ENCODE measurements at places on chromosomes 6 and 20.

- no peak for DNase-seq
Measured at GRCh38 chr20:63475209-63475608, 2.8 kb upstream of the KCNQ2 start.

- DNase-seq, result no peak
Measured at GRCh38 chr6:69422475-69422874, 374.3 kb downstream of the LMBRD1 start.

- no peak for DNase-seq
Measured at GRCh38 chr20:38063911-38064530, 30.5 kb downstream of the RPRD1B start.

DNA sequence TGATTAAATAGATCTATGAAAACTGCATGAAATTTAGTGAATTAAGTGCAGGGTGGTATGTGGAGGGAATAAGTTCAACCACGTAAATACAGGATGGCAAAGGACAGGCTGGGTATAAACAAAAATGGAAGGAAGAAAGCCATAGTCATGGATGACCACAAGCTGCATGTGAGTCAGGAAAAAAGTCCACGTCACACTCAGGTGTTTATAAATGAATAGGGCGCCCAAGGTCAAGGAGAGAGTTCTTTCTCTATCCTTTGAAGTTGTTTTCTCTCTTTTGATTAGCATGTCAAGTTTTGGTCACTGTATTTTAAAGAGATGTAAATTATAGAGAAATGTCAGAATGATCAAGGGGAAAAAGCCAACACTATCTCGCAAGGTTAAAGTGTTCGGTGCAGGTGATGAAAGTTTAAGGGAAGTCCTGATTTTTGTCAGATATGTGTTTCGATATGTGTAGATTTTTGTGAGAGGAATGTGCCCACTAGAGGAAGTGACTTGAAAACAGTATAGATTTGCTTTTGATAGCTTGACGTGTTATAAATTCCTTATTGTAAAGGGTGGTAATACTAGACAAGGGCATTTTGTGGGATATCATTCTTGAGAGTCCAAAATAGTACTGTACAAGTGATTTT is 58.7 kb downstream of the MAP3K4 start:
- DNase-seq, result no peak

- no peak for DNase-seq
Measured at GRCh38 chr20:46458866-46459750, 52.7 kb upstream of the ELMO2 start.

- DNase-seq, result no peak
Measured at GRCh38 chr6:46190889-46191288, 20.1 kb upstream of the ENPP5 start.

DNA sequence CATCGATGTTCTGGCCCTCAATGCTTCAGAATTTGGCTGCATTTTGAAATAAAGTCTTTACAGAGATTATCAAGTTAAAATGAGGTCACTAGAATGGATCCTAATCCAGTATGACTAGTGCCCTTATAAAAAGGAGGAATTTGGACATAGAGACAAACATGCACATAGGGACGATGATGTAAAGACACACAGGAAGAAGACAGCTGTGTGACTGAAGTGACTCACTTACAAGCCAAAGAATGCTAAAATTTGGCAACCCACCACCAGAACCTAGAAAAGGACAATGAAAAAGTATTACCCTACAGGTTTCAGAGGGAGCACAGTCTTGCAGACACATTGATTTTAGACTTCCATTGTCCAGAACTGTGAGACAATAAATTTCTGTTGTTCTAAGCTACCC is 322.8 kb upstream of the GJE1 start:
- no peak for DNase-seq

GRCh38 chr20:2279253-2279779 is 16.5 kb upstream of the TGM3 start:
- no peak for DNase-seq

- no peak for DNase-seq
Measured at GRCh38 chr6:116382587-116382986, 11.8 kb downstream of the DSE start.

- DNase-seq, result no peak
Measured at GRCh38 chr20:23232219-23232581, 118.4 kb upstream of the NXT1 start.

GRCh38 chr6:45609141-45609638 is 231.5 kb upstream of the SUPT3H start:
- no peak for DNase-seq

GRCh38 chr6:7921632-7922092 is 11.1 kb upstream of the TXNDC5 start:
- DNase-seq, result no peak

- DNase-seq, result no peak
Measured at GRCh38 chr6:79943133-79943532, 4.2 kb downstream of the ELOVL4 start.

DNA sequence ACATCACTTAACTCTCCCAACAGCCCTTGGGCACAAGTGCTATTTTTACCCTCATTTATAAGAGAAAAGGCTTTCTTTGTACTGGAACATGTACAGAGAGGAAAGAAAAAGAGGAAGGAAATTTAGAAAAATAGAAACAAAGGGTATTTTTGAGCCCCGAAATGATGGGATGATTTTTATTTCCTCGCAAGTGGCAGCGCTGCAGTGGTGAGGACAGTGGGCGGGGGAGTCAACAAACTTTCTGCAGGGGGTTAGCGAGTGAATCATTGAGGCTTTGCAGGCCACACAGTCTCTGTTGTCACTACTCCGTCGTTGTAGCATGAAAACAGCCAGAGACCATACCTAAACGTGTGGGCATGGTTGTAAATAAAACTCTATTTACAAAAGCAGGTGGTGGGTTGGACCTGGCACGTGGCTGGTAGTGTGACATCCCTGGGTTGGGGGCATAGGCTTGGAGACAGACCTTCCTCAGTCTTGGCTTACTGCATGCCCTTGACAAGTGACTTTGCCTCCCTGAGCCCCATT is 25.5 kb upstream of the OCSTAMP start:
- DNase-seq, result no peak

GRCh38 chr6:126444659-126445273 is 104.9 kb downstream of the CENPW start:
- DNase-seq, result no peak

DNA sequence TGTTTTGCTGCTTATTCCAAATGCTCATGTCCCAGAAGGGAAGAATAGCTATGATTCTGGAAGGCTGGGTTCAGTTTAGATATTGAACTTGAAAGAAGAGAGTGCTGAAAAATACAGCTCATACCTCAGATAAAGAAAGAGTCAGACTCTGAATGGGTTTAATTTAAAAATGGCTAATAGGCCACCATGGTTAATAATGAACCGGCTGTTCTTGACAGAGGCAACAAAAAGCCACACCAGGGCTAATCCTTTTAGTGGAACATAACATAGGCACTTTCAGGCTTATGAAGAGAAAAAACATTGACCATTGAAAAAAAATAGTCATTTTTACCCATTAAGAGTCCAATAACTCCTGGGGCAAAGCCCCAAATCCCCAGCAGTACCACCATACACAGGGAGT is 59.4 kb downstream of the TNFRSF21 start:
- DNase-seq, result no peak

DNA sequence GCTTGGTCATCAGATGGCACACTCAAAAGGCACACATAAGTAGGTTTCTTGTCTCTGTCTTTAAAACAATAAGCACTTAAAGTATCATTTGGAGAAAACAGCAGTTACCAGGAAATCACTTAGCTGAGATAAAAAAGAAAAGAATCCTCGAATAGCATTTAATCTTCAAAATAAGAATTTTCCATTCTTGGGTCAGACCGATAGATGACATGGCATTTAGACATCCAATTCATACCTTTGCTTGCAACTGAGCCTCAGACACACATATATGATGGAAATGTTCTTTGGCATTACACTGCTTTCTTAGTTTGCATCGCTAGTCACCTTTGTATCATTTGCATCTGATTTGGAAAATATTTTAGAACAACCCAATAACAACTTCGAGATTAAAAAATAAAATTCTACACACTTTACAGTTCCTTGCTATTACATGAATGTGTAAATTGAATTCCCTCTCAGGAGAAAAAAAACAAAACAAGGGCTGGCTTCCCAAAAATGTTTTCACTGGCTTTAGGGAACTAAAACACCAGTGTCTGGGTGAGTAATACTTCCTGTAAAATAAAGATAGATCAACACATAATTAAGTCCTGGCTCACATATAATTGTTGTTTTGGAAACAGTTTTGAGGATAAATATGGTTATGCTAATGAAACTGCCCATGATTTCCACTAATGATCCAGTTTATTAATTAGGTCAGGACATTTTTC is 1.3 kb upstream of the RNF217 start:
- DNase-seq, result no peak

GRCh38 chr20:23060629-23061028 is 11.2 kb upstream of the THBD start:
- no peak for DNase-seq

GRCh38 chr20:61644378-61645076 is 392.5 kb downstream of the CDH4 start:
- DNase-seq, result no peak

DNA sequence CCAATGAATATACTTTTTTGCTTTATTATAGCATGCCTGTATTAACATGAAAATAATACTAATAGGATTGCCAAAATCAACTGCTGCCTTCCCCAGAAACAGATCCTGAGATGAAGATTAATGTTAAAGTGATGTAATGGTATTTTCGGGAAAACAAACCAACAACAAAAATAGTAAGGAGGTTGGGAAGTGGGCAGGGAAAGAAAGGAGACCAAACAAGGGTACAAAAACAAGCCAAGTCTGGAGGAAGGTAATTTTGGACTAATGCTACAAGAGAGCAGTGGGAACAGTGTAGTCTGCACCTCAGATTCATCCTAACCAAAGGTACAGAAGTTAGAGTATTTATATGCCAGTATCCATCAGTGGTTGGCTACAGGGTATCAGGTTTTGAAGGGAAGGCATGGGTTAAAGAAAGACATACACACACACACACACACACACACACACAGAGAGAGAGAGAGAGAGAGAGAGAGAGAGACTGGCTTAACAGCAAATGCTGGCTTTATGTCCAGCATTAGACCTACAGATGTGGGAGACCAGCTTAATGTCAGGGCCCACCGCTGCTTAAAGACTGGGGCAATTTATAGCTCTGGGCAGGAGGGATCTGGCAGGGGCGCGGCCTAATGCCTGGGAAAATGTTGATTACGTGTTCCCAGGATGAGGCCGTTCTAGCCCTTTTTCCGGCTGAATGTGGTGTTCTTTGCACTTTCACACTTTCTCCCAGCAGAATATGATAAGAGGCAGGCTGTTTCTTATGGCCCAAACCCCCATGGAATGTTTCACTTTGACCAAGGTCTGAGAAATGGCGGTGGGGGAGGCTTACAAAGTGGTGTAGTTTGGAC is 3.8 kb upstream of the SLC17A1 start:
- no peak for DNase-seq

DNA sequence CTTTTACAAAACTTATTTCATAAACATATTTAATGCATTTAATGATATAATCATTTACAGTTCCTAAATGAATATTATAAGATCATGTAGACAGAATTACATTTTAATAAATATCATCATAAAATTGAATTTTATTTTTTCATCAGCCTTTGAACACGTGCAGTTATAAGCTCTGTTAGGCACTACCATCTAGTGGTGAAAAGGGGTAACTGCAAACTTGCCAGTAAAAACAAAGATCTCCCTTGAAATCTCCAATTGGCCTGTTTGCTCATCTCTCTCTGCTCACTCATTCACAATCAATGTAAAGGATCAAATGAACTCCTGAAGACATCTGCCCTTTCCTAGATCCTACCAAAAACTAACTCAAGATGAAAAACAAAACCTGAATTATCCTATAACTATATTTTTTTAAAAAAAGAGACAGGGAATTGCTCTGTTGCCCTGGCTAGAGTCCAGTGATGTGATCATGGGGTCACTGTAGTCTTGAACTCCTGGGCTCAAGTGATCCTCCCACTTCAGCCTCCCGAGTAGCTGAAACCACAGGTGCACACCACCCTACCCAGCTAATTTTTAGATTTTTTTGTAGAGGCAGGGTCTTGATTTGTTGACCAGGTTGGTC is 31.7 kb downstream of the SAMHD1 start:
- DNase-seq, result no peak

- no peak for DNase-seq
Measured at GRCh38 chr20:47764154-47764733, 21.0 kb downstream of the SULF2 start.

DNA sequence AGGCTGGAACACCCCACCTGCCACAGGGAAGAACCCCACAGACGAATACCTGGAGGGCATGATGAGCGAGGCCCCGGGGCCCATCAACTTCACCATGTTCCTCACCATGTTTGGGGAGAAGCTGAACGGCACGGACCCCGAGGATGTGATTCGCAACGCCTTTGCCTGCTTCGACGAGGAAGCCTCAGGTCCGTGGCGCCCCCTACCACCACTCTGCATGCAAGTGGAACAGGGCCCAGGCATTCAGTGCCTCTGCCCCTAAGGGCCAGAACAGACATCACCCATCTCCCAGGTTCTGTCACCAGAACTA is 6.6 kb downstream of the MYL9 start:
- no peak for DNase-seq

GRCh38 chr20:54920491-54920890 is 445.1 kb downstream of the DOK5 start:
- no peak for DNase-seq

- DNase-seq, result no peak
Measured at GRCh38 chr20:7123457-7123856, 356.0 kb downstream of the BMP2 start.

GRCh38 chr6:1418471-1419191 is 29.3 kb downstream of the FOXF2 start:
- DNase-seq, result no peak

DNA sequence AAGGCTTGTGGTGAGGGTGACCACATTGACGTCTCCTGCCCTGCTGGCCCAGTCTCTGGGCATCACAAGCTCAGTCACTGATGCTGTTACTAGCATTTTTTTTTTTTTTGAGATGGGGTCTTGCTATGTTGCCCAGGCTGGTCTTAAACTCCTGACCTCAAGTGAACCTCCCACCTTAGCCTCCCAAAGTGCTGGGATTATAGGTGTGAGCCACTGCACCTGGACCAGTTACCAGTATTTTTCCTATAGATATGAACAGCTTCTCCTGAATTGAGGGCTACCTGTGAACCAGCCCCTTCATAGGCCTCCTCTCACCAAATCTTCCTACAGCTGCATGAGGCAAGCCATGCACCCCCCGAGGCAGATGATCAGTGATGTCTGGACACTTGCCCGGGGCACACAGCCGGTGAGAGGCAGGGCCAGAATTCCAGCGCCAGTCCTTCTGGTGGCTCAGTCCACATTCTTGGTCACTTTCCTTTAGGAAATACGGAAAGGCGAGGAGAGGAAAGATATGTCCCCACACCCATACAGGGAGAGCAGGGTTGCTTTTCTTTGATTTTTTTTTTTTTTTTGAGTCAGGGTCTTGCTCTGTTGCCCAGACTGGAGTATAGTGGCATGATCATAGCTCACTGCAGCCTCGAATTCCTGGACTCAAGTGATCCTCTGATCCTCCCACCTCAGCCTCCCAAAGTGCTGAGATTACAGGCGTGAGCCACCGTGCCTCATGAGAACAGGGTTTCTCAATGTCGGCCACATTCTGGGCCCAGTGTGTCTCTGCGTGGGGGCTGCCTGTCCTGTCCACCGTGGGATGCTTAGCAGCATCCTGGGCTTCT is 50.7 kb downstream of the UBE2V1 start:
- DNase-seq, result no peak
